ENCODE measurements at places on chromosomes 3 and 15. TPM values are rescaled to one million over a fixed set of nuclear protein-coding genes. Genes with fewer than 3 reads are reported as not detected.

DNA sequence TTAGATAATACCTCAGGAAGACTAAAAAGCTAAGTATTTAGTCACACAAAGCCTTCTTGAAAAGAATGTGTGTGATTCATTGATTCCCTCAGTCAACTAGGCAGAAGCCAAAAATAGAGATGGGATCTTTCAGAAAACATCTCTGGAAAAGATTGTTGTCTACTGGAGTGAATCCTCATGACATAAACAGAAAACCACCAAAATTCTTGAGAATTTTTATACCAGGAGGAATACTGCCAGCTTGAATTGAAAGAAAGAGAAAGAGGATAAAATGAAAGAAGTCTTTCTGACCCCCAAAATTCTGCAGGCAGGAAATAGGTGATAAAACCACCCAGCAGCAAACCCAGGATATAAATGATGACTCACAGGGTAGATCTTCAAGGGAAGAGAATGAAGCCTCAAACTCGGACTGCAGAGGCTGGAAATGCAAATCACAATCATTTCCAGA lies 363.1 kb upstream of the PLSCR5 start:
- no peak for ATAC-seq

DNA sequence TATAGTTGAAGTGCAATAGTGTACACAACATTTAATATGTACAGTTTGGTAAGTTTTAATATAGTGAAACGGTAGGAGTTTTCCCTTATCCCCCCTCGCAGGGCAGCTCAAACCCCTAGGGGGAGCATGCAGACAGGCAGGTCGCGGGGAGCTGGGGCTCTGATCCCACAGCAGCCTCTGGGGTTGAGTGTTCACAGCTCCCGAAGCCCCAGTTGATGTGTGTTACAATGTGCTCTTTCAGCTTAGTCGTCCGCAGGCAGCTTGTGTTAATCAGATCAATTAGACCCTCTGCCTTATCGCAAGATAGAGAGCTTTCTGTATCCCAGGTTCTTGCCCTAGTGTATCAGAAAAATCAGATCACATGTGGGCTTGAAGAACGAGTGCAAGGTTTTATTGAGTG lies 143.1 kb upstream of the CHRNA7 start:
- ATAC-seq = no peak

DNA sequence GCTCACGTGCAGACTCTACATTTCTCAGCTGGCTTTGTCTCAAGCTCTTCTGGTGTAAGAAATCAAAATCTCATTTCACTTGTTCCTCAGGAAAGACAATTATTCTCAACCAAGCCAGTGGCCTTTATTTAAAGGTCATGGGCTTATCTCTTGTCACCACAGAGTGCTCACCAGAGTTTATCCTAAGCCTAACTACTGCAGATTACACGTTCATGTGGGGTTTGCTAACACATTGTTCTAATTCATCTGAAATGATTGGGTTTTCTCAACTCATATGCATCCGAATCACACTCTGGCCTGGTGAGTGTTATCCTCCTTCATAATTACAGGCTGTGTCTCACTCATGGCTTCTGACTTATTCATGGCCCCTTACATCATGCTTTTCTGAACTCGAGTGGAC lies 83.3 kb upstream of the TSC22D2 start:
- peak; percentile 30 for ATAC-seq

GRCh38 chr3:127630811-127631714 lies 2.1 kb downstream of the PODXL2 start:
- ATAC-seq = no peak

GRCh38 chr15:40121911-40122638 lies 13.4 kb upstream of the BMF start:
- ATAC-seq = no peak

DNA sequence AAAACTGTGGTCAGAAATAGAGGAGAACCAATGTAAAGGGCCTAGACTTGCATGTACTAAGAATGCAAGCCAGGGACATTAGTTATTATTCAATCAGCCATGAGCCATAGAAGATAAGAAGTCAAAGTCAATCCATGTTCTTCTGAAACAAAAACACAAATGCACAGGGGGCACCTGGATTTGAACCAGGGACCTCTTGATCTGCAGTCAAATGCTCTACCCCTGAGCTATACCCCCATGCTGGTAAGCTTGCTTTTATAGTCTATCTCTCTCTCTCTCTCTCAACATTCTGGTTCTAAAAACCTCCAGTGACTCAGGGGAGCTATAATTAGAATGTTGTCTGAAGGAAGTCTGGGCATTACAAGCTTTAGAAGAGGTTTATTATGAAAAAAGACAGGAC lies 85.6 kb upstream of the ACP3 start:
- ATAC-seq = peak; percentile 20

GRCh38 chr3:88364926-88365325 lies 215.2 kb downstream of the C3orf38 start:
- ATAC-seq = no peak

- peak; percentile 82 for ATAC-seq
Measured at GRCh38 chr3:72738752-72739530, 109.3 kb downstream of the SHQ1 start.

GRCh38 chr15:69298697-69299441 lies at the start of gene PAQR5:
Gene PAQR5 (plus strand): TSS chr15:69298912. CDS start chr15:69360081, 61,169 bp downstream.
- ATAC-seq = peak; percentile 70

DNA sequence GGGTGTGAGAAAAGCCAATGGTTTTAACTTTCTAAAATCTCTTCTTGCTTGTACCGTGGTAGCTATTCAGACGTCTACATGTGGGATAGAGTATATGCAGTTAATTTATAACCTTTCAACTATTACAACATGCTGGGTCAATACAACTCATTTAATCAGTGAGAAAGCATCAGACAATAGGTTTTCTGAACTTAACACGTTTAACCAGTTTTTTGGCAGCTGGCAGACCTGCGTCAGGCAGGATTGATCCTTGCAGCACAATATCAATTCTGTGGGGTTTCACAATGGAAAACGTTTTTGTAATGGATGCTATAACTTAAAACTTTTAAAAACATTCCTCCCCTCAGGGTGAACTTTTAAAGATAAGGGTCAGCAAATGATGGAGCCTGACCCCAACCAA lies 6.5 kb downstream of the GNB5 start:
- no peak for ATAC-seq

DNA sequence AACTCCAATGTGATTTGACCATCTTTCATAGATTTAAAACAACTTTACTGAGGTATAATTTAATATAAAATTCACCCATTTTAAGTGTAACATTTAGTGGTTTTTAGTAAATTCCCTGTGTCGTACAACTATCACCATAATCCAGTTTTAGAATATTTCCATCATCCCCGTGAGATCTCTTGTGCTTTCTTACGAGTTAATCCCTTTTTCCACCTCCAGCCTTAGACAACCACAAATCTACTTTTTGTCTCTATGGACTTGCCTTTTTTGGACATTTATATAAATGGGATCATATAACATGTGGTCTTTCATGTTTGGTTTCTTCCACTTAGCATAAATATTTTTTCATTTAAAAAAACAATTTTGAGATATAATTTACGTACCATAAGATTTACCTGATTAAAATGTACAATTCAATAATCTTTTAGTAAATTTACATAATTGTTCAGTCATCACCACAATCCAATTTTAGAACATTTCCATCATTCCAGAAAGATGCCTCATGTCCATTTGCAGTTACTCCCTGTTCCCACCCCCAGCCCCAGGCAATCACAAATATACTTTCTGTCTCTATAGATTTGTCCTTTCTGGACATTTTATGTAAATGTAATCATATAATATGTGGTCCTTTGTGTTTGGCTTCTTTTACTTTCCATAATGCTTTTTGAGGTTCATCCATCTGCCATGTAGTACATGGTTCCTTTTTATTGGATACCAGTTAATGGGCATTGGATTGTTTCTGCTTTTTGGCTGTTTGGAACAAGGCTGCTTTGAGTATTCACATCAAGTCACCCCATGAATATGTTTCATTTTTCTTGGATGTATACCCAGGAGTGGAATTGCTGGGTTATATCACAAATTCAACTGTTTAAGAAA lies 3.1 kb downstream of the OXSR1 start:
- no peak for ATAC-seq

GRCh38 chr15:62288361-62289017 lies 123.4 kb upstream of the C2CD4B start:
- ATAC-seq = no peak

DNA sequence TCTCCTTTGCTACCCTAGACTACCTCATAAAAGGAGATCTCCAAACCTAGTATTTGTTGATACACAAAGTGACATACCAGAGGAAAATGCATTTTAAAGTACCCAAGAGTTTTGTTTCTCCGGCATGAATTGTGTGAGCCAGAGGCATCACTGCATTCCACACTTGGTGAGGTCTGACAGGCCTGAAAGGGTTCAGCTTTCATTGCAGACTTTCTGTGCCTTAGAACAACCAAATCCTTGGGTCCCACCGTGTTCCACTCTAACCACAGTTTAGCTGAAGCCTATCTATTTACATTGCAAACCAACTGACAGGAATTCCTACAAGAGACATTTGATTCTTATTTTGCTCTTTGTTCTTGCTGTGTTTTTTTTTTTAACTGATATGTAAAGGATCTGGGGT lies 21.0 kb upstream of the EID1 start:
- no peak for ATAC-seq

DNA sequence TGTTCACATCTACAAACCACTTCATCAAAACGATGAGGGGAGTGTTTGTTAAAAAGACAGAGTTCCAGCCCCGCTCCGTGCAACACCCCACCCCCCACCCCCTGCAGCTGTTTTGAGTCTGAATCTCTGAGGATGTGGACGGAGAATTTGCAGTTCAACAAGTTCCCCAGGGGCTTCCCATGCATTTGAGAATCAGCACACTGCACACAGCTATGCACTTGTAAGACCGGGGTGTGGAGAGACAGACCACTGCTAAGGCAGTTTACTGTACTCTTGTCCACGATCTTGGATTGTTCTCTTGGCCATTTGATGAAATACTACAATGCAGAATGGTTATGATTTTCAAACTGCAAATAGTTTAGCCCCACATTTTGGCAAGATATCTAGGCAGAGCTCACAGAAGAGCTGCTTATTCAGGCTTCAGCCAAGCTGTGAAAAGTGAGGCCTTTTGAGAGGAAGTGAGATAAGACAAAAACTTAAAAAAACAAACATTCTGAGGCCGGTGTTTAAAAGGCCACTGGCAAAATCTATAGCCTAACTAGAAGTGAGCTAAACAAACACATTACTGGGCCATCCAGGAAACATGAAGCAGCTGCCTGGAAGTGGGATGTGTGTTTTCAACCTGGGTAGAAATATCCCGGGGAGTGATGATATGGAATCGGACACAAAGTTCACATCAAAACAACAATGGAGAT lies 308.2 kb upstream of the ADAMTS9 start:
- no peak for ATAC-seq

DNA sequence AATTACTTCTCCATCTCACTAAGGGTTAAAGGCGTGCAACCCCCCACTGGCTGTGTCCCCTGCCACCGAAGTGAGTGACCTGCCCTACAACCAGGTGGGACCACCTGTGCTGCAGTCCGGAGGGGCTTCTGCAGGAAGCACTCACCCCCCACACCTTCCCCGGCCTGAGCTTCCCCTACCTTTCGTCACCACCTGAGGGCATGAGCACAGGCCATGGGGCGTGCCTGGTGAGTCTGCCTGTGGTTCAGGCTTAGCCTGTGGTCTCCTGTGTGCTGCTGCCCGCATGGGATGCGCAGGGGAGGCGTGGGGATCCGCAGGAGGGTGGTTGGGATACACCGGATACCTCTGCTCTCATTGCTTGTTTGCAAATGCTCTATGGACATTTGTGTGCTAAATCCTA lies 46.0 kb downstream of the KLHL25 start:
- ATAC-seq = no peak

DNA sequence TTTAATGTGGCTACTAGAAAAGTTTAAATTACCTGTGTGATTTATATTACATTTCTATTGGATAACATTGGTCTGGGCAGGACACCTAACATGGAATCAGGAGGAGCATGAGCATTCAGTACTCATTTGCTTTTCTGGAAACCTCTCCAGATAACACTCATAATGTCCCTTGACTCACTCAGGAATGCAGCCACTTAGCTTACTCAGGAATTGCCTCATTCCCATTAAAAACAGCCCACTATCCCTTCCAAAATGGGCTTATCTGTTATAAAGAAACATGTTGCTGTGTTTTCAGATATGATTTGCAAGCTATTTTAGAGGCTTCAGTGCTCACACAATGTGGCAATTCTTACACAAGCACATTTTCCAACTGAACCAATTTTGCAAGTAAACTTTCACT lies 17.1 kb downstream of the GBE1 start:
- peak; percentile 49 for ATAC-seq

DNA sequence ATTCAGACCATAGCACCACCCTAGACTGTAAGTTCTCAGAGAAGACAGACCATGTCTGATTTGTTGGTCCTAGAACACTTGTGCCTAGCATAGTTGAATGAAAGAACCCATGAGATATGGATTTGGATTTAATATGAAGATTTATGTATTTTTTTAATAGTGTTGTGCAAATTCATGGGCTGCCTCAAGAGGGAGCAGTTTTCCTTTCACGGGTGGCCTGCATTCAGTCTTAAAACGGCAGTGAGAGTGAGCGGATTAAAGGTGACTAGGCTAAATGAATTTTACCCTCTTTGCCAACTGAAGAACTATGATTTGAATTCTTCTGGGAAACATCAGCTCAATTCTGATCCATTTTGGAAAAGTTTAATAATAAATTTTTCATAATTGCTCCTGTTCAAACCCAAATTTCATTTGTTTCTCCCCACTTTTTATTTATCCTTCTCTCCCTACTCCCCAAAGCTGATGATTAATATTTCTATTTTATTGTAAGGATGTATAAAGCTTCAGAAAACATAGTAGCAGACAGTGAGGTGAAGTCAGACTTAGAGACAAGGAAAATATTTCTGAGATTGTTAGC lies 67.3 kb downstream of the MORC1 start:
- peak; percentile 39 for ATAC-seq

DNA sequence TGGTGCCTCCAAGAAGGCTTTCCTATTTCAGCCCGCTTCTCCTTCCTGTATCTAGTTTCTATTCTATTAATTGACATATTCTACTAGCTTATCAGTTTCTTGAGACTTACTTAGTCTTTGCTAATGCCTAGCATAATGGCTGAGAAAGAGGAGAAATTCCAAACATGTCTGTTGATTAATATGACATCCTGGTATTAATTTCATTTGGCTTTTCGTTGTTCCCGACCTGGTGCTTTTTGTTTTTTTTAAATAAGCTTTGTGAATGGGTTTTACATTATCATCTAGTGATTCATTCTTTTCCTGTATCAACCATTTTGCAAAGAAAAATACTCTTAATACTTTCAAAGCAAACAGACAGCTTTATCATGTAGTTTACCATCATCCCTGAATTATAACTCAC lies 13.1 kb downstream of the WDR53 start:
- no peak for ATAC-seq

Gene HEMK1
- total RNA-seq = 11.0 TPM

Gene ALG1L2
- total RNA-seq = not detected

Gene COL6A5
- total RNA-seq = 0.16 TPM

Gene REC114
- total RNA-seq = not detected

Gene CALML4
- 2.9 TPM for total RNA-seq

Gene CLDN16
- 0.76 TPM for total RNA-seq

Data from esophagus mucosa (tissue), 1 donor.